ENCODE measurements at places on chromosomes 1 and 21. TPM values are rescaled to one million over a fixed set of nuclear protein-coding genes. Genes with fewer than 3 reads are reported as not detected.

Gene MRPS15
- 88.0 TPM for total RNA-seq

Gene IGSF9
- total RNA-seq, result not detected

Gene UBE2U
- total RNA-seq, result not detected

Gene ACTL8
- not detected for total RNA-seq

Gene SF3B4
- total RNA-seq, result 3.9 TPM

Gene NUF2
- 2.3 TPM for total RNA-seq

Gene ATP6V1G3
- total RNA-seq, result not detected

Gene DCST2
- total RNA-seq, result not detected
